ENCODE measurements at places on chromosomes 7 and 10. TPM values are rescaled to one million over a fixed set of nuclear protein-coding genes. Genes with fewer than 3 reads are reported as not detected.
A peak's percentile ranks its signal among the peaks of the same experiment; 100 is the strongest.

The GNAT3 gene
- total RNA-seq: not detected

DNA sequence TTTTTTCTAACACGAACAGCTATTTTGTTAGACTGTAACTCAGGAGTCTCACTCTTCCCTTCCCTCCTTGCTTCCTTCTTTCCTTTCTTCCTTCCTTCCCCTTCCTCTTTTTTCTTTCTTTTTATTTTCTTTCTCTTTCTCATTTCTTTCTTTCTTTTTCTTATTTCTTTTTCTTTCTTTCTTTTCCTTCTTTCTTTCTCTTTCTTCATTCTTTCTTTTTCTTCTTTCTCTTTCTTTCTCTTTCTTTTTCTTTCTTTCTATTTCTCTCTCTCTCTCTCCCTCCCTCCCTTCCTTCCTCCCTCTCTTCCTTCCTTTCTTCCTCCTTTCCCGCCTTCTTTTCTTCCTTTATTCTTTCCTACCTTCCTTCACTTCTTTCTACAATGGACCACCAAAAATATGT, 1443.0 kb upstream of the LRRTM3 start:
- no peaks in the 10 kb centered on the region for H3K4me1 ChIP-seq
- no peak overlapping the region for H3K4me3 ChIP-seq
- H3K27me3 ChIP-seq: no peaks in the 10 kb centered on the region
- H3K36me3 ChIP-seq: no peaks in the 10 kb centered on the region
- H3K27ac ChIP-seq: no peak overlapping the region

DNA sequence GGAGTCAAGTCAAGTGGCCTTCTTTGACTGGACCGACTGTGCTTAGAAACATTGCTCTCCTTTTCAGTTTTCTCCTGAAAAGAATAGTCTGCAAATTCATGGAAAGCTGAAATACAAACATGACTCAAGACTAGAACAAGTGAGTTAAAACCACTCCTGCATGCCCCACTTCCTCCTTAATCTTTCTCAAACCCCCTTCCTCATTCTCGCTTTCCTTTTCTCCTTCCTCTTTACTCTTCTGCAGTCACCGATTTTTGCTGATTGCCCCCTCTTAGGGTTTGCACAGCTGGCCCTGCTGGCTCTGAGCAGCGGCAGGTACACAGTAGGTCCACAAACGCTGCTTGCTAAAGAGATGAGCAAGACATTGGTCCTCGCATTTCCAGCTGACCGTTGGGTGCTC, 34.8 kb upstream of the MKI67 start:
- no peaks in the 10 kb centered on the region for H3K36me3 ChIP-seq
- no peak overlapping the region for H3K4me3 ChIP-seq
- H3K27ac ChIP-seq: no peak overlapping the region
- peaks cover 49% of the 10 kb centered on the region for H3K27me3 ChIP-seq
- no peak for DNase-seq

The CYP3A7 gene
- total RNA-seq: not detected

GRCh38 chr10:78563314-78563713, 505.5 kb upstream of the ZMIZ1 start:
- H3K27me3 ChIP-seq: no peaks in the 10 kb centered on the region
- no peaks in the 10 kb centered on the region for H3K36me3 ChIP-seq
- H3K4me3 ChIP-seq: no peak overlapping the region
- no peaks in the 10 kb centered on the region for H3K4me1 ChIP-seq
- H3K27ac ChIP-seq: no peak overlapping the region

- H3K4me3 ChIP-seq: peak overlapping the region; percentile 83
- H3K27me3 ChIP-seq: peaks cover 8% of the 10 kb centered on the region
- H3K4me1 ChIP-seq: peaks cover 8% of the 10 kb centered on the region
- H3K36me3 ChIP-seq: no peaks in the 10 kb centered on the region
Measured at GRCh38 chr7:139231513-139232376, 708 bp downstream of the UBN2 start.

- no peak overlapping the region for H3K4me3 ChIP-seq
- H3K36me3 ChIP-seq: no peaks in the 10 kb centered on the region
- H3K27me3 ChIP-seq: peaks cover 25% of the 10 kb centered on the region
- peaks cover 15% of the 10 kb centered on the region for H3K4me1 ChIP-seq
Measured at GRCh38 chr10:103490986-103491314, 2.6 kb upstream of the NEURL1 start.

DNA sequence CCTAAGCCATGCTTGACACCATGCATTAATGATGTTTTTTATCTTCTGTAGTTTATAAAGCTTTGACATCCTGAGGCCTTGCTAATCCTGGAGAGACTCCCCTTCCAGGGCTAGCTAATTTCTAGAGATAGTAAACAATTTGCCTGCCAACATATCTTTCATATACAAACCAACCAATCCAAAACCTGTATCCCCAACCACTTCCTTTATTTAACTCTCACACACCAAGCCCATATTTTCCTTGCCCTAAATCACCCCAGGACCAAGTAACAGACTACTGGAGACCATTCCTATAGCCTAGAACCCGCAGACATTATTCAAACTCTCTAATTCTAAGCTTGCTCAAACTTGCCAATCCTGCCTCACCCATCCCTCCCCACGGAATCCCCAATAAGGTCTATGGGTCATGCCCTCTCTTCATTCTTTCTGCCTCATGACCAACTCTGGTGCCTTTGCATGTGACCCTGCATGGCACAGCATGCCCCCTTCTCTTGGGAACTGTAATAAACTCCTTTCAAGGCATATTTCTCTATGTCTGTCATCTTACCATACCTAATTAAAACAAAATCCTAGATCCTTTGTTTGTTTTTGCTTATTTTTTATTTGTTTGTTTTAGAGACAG, 116.6 kb upstream of the CACUL1 start:
- no peaks in the 10 kb centered on the region for H3K36me3 ChIP-seq
- H3K4me1 ChIP-seq: no peaks in the 10 kb centered on the region
- no peak overlapping the region for H3K27ac ChIP-seq
- no peak for DNase-seq
- H3K4me3 ChIP-seq: no peak overlapping the region

GRCh38 chr7:19099924-19100323, 17.5 kb downstream of the TWIST1 start:
- H3K36me3 ChIP-seq: no peaks in the 10 kb centered on the region
- H3K4me1 ChIP-seq: peaks cover 8% of the 10 kb centered on the region
- no peaks in the 10 kb centered on the region for H3K27me3 ChIP-seq
- DNase-seq: peak; percentile 19
- H3K4me3 ChIP-seq: no peak overlapping the region
- no peak overlapping the region for H3K27ac ChIP-seq

DNA sequence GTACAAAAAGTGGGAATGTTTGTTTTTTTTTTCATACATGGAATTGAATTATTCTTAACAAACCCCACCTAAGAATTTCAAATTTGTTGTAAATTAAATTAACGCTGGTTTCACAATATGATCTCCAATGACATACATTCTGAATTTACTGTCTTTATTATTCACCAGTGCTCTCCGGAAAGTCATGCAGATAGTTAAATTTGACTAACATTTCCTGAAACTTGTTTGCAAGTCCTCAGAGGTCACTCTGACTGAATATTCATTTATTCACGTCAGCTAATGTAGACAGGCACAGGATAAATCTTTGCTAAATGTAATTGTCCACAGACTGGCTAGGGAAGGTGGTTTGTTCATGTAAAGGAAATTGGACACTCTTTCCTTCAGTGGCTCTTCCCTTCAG, 730.4 kb downstream of the PHTF2 start:
- H3K4me1 ChIP-seq: no peaks in the 10 kb centered on the region
- H3K27me3 ChIP-seq: no peaks in the 10 kb centered on the region
- H3K4me3 ChIP-seq: no peak overlapping the region
- H3K36me3 ChIP-seq: no peaks in the 10 kb centered on the region

DNA sequence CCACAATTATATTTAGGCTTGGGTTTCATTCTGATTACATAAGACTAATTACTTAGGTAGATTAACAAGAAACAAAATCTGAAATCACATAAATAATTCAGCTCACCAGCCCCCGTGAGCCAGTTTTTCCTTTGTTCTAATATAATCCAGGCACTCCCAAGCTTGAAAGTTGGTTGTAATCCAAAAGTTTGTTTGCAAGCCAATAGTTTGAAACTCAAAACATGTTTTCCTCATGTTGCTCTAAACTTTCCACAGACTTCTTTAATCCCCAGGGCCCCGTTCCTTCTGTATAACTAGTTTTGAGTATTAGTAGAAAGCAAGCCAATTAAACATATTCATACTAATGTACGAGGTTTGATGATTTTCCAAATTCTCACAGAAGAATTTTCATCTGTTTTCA, 56.1 kb downstream of the SP8 start:
- no peak overlapping the region for H3K4me3 ChIP-seq
- DNase-seq: no peak
- peaks cover 31% of the 10 kb centered on the region for H3K27me3 ChIP-seq
- H3K36me3 ChIP-seq: no peaks in the 10 kb centered on the region
- H3K4me1 ChIP-seq: no peaks in the 10 kb centered on the region
- no peak overlapping the region for H3K27ac ChIP-seq

DNA sequence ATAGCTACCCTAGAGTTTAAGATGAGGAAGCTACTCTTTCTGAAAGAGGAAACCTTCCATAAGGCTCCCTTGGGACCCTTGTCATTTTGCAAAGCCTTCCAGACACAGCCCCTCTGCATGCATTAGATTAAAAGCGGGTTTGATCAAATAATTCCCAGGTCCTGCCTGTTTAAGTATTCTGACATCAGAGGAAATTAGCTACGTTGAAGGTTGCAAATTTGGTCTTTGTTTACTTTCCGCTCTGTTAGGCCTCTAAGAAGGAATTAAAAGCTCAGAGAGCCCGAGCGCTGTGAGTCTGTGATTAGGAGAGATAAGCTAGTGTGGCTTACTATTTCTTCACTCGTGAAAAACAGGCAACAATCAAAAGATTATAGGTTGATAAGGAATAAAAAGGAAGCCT, 1.4 kb upstream of the THSD7A start:
- H3K4me1 ChIP-seq: peaks cover 26% of the 10 kb centered on the region
- peak overlapping the region; percentile 32 for H3K27ac ChIP-seq
- H3K27me3 ChIP-seq: no peaks in the 10 kb centered on the region
- DNase-seq: peak; percentile 89

- H3K27ac ChIP-seq: no peak overlapping the region
- no peaks in the 10 kb centered on the region for H3K4me1 ChIP-seq
- H3K27me3 ChIP-seq: no peaks in the 10 kb centered on the region
- no peak for DNase-seq
- no peak overlapping the region for H3K4me3 ChIP-seq
Measured at GRCh38 chr10:133403784-133404183, 9.8 kb downstream of the MTG1 start.

GRCh38 chr7:47601119-47601880, 19.4 kb upstream of the TNS3 start:
- H3K36me3 ChIP-seq: no peaks in the 10 kb centered on the region
- no peak overlapping the region for H3K27ac ChIP-seq
- no peak overlapping the region for H3K4me3 ChIP-seq

GRCh38 chr7:94276027-94276426, 118.7 kb upstream of the COL1A2 start:
- H3K36me3 ChIP-seq: no peaks in the 10 kb centered on the region
- no peak overlapping the region for H3K27ac ChIP-seq
- no peaks in the 10 kb centered on the region for H3K27me3 ChIP-seq
- H3K4me3 ChIP-seq: no peak overlapping the region
- peak; percentile 11 for DNase-seq

The TMEM130 gene
- total RNA-seq: 0.31 TPM

The ZMIZ1 gene
- 35.8 TPM for total RNA-seq

DNA sequence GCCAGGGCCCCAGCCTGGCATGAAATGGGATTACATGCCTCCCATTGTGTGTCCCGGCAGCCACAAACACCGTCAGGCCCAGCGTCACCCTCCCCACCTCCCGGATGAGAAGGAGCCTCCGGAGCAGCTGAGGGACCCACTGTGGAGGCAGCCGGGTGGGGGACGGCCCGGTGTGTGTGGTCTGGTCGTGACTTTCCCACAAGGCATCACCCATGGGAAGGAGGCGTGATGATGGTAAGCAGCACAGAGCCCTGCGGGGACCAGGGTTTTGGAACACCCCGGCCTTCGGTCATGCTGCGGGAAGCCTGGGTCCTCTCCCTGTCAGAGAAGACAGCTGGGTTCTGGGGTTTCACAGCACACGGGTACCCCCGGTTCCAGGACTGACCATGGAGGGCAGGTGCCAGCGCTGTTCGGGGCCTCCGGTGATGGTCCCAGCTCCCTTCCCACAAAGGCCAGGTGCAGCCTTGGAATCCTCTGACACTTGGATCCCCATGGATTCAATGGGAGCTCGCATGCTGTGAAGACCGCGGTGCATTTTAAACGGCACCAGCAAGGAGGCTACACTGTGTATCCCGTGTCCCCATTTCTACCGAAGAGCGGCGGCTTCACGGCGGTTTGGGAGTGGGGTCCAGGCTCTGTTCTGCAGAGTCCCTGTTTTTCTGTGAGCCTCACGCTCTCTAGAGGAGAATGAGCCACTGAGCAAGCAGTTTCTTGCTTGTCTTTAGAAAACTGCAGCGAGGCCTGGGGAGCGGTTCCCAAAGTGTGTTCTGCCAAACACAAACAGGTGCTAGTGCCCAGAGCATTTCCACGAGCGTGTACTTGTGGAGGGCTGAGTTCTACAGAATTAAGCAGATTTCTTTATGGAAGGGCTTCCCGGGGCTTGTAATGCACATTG, 336.0 kb downstream of the ADARB2 start:
- H3K27me3 ChIP-seq: peaks cover 61% of the 10 kb centered on the region
- H3K27ac ChIP-seq: no peak overlapping the region
- H3K36me3 ChIP-seq: no peaks in the 10 kb centered on the region
- H3K4me1 ChIP-seq: no peaks in the 10 kb centered on the region
- DNase-seq: no peak
